NCI-H526 (cell line): ENCODE measurements at places on chromosomes 7 and 10.

GRCh38 chr7:100674411-100675104 lies 1.0 kb downstream of the GNB2 start:
- no peak for DNase-seq

GRCh38 chr7:27165089-27165995 lies at the start of gene HOXA9:
HOXA9 (minus strand) TSS chr7:27165537; CDS start chr7:27165457, 80 bp downstream.
- DNase-seq, result peak; percentile 93

- no peak for DNase-seq
Measured at GRCh38 chr7:144606261-144606660, 202.8 kb upstream of the NOBOX start.

- DNase-seq, result no peak
Measured at GRCh38 chr7:48424731-48425130, 253.5 kb downstream of the ABCA13 start.

GRCh38 chr10:73182568-73182967 lies 14.6 kb downstream of the FAM149B1 start:
- no peak for DNase-seq

DNA sequence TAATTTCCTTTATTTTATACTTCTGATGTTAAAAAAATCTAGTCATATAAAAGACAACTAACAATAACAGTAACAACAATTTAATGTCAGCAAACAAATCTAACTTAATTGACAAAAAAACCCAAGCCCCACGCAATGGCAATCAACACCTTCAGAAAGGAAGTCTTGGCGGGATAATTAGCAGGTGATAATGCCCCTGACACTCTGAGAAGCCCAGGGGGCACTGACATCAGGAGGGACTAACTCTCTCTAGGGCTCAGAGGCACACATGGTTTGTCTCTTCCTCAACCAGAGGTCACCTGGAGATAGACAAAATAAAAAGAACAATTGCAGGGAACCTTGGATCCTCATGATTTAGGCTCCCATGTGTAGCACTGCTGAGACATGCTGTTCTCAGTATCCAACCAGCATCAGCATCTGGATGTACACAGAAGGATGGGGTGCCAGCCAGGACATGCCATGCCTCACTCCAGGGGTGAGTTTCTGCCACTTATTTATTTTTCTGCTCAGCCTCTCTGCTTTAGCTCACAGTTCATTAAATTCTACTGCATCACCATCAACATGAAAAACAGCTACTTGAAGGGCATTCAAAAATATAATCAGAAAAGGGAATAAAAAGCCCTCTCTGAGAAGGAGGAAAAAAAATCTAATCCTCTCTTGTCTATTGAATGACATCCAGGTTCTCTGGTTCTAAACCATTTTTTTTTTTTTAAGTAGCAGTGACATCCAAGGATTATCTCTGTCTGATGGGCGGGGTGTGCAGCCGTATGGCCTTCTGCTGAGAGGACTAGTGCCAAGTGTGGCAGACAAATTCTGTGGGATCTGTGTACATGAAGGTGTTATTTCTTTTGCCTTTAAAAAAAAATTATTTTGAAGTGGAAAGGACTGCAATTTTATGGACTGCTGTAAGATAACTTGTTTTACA lies 96.3 kb downstream of the ATXN7L1 start:
- no peak for DNase-seq

- DNase-seq, result no peak
Measured at GRCh38 chr7:110386006-110386405, 704.9 kb upstream of the LRRN3 start.

DNA sequence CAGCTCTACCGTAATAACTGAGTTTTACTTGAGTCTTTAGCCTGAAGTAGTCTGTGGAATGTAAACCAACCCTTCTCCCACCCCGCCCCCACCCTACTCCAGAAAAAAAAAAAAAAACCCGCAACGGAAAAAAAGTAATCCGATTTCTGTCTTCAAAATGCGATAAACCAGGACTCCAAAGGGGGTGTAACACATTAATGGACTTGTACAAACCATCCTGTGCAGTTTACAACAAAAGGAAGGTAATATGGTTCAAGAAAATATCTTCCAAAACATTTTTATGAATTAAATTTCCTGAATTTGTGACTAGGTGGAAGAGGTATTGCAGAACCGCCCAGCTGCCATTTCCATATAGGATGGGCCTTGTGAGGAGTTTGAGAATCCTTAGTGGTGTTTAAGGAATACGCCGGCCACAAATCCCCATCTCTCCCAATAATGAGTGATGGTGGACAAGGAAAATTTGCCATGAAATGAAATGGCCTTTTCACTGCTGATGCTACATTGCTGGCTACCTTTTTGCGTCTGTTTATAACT lies 10.6 kb downstream of the SKIDA1 start:
- no peak for DNase-seq

GRCh38 chr10:42976351-42977031 lies 100.4 kb upstream of the RET start:
- no peak for DNase-seq

DNA sequence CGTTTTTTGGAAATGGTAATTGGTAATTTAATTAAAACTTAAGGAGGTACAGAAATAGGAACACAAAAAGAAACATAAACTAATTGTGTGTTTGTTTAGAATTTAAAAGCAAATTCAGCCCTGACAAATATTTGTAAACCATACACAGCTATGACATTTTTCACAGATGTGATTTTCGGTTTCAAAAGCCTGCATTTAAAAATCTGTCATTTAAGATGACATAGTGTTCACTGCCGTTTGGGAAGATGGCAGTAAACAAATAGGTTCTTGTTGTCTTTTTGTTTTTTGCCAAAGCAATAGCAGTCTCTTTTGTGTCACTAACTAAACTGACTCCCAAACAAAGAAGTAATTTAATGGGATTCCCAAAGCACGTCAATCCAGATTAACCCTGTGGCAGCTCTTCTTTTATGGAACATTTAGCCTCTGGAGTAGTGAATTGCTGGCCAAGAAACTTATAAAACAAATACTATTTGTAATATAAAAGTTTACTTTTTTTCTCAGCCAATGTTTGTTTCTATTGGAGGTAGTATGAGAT lies 697.6 kb downstream of the PHTF2 start:
- no peak for DNase-seq

DNA sequence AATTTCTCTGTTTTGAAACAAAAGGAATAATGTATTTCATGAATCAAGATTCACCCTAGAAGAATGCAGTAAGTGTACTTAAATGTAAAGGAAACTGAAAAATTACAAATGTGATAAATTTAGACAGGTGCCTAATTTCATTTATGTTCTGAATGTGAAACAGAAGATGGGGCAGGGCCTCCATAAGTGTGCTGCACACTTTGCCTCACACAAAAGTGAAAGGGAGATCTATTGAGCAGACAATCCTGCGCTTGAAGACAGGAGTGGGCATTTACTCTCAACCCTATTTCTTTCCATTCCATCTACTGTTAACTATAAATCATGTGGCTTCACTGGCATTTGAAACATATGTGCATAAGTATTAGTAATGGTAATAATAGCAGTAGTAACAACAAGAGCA lies 36.2 kb downstream of the GNG11 start:
- DNase-seq, result no peak

DNA sequence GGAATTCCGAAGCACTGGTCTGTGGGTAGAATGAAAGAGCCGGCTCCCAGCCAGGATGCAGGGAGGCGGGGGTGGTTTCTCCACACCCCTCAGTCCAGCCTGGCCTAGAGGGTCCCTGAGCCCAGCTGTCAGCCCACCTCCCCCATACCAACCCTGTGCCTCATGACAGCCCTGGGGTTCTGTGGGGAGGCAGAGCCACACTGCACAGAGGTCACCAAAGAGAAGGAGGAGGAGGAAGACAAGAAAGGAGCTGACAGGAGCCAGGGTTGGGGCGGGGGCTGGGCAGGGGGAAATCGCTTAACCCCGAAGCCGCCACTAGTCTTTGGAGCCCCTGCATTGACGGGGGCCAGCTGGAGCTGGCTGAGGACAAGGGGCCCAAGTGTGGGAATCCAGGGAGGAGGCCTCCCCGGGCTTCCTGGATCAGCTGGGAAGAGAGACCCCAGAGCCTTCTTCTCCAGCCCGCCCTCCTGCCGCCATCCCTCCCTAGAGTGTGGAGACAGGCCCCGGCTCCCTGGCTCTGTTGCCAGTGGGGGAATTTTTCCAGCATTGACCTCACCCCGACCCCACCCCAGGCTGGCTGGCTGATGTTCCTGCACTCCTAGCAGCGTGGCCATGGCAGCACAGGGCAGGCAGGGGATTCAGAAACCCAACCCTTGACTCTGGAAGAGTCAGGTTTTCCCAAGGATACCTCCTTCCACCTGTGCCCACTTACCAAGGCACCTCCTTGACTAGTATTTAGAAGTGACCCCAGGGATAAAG lies 32.5 kb downstream of the KAZALD1 start:
- no peak for DNase-seq

GRCh38 chr7:23490357-23491135 lies 20.3 kb upstream of the IGF2BP3 start:
- no peak for DNase-seq

DNA sequence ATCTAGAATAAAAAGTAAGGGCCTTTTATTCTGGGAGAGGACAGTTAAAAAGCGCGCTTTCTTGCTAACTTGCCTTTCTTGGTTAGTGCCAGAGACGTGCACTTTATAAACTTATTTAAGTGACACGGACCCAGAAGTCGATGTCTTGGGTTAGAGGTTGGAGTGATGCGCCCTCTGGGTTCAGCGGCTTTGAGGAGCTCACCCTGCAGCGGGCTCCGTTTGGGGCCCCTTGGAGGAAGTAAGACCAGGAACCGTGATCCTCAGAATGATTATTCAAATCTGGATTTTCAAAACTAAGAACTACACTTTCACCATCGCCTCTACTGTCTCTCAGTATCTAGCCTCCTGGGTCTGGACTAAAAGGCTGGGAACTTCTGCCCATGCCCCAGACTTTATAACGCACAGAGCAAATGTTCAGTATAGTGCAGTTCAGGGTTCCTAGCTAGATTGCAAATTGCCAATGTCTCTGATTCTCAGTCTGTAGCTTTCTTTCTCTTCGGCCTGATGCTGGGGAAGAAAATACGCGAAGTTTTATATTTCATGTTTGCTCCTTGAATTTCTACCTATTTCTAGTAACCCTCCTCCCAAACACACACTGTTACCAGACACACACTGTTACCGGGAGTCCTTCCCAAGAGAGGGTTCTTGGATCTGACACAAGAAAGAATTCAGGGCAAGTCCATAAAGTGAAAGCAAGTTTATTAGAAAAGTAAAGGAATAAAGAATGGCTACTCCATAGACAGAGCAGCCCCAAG lies 18.6 kb upstream of the SMO start:
- no peak for DNase-seq

DNA sequence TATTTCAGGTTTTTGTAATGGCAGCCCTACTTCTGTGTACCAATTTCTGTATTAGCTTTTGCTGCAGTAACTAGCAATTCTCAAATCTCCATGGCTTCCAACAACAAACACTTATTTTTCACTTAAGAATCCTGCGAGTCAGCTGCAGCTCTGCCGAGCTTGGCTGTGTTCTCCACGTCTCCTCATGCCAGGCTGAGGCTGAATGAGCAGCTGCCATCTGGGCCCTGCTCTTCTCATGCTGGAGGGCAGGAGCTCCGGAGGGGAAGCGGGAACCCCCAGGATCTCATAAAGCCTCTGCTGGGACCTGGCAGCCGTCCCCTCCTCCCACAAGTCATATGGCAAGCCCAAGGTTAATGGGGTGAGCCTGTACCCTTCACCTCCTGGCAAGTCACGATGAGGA lies 591.1 kb downstream of the SDK1 start:
- DNase-seq, result no peak

- DNase-seq, result peak; percentile 92
Measured at GRCh38 chr7:21767300-21767900, 178.3 kb downstream of the CDCA7L start.

GRCh38 chr10:45673074-45673648 lies 589 bp upstream of the ZFAND4 start:
- DNase-seq, result no peak

DNA sequence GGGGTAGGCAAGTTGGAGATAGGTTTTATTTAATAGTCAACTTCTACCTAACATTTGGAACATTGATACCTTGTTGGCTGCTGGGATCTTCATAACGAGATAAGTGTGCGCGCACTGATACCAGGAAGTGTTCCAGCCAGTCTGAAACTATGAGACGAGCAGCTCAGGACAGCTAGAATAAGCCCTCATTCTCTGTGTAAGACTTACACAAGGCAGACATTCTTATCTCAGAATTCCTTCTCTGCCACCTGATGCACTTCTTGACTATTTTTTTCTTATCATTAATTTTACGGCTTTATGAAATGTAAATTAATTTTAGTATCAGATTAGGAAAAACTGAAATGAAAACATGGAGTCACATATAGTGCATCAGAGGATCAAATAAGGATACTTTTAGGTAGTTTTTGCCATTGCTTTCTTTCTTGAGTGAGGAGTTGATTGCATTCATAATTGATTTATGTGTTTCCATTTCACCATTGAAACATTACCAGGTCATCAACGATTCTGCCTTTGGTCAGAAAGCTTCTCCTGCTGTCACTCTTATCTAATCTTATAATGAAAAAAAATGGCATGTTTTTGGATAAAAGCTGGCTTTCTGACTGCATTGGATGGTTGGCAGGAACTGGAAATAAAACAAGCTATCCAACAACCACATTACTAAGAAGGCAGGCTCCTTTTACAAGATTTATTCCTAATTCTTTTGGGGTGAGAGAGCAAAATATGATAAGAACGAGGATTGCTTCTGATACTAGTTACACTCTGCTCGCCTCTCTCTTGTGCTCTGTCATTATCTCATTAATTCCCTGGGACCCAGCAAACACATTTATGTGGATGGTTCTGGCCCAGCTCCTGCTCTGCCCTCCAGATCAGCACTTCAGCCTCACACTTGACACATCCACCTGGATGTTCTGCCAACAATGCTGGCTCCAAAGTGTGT lies 40.4 kb upstream of the ABCB5 start:
- DNase-seq, result no peak

DNA sequence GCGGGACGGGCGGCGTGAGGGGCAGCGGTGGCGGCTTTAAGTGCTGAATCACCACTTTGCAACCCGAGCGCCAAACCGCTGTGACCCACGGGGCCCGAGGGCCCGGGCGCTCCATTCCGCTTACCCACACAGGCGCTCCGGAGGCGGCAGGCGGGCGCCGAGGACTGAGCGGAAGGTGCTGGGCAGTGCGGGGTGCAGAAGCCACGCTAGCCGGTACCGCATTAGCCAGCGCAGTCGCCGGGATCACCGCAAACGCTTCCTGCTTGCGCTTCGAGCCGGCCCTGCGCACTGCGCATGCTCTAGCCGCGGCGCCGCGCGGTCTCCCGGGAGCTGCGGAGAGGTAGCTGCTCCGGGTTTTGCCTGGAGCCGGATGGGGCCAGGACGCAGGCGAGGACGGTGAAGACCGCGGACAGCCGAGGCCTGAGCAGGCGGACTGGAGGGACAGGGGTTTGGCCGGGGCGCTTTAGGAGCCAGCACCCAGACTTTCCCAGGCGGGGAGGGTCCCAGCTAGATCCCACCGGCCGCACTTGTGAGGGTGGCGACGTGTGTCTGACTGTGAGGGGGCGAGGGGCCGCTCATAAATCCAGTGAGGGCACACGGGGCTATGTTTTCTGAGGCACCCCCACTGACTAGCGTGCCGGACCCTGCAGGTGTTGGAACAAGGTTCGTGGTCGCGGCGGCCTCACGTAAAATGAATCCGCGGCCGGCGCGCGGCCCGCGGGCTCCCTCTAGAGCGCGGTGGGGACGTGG lies at the start of gene IDE:
Gene IDE (minus strand): TSS at position 296 of the 750 bp plus-strand sequence. CDS start 74 bp downstream, at position 222.
- DNase-seq, result peak; percentile 89
